Fibroblast of the aortic adventitia (primary cell): ENCODE measurements at places on chromosomes 5 and 9.

- no peak for DNase-seq
These were observed 49.7 kb downstream of the BASP1 start for GRCh38 chr5:17267106-17267505.

- DNase-seq = no peak
These were observed 1613.8 kb downstream of the MAT2B start for GRCh38 chr5:165119175-165119574.

GRCh38 chr5:95448789-95449188 lies 57.6 kb downstream of the FAM81B start:
- no peak for DNase-seq

DNA sequence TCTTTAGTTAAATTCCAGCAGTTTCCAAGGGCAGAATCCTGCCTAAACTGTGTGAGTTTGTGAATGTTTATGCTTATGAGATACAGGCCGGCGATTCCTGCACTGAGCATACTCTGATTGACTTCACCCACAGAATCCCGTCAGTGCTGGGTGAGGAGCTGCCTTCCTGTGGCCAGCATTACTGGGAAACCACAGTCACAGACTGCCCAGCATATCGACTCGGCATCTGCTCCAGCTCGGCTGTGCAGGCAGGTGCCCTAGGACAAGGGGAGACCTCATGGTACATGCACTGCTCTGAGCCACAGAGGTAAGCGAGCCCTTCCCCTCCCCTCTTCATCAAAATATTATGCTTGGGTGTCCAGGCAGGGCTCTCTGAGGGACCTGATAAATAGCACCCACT lies 103.7 kb downstream of the CMYA5 start:
- no peak for DNase-seq

GRCh38 chr5:133130387-133131118 lies 78.7 kb downstream of the HSPA4 start:
- peak; percentile 15 for DNase-seq

DNA sequence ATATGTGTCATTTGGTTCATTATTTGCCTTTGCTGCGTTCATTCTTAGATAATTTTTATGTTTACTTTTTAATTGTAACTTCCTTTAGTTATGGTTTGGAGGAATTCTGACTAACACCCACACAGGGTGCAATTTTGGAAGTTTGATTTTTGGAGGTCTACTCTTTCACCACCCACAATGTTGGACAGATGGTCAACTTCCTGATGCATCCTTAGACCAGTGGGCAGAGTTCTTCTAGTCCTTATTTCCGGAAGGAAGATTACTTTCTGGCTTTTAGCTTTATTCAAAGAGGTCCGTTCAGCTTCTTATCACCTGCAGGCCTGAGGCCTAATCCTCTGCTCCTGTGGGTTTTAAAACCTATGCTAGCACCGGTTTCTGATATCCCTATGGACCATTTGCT lies 126.7 kb downstream of the MTX3 start:
- DNase-seq = no peak

GRCh38 chr5:3077684-3078083 lies 326.2 kb upstream of the IRX2 start:
- DNase-seq = no peak

DNA sequence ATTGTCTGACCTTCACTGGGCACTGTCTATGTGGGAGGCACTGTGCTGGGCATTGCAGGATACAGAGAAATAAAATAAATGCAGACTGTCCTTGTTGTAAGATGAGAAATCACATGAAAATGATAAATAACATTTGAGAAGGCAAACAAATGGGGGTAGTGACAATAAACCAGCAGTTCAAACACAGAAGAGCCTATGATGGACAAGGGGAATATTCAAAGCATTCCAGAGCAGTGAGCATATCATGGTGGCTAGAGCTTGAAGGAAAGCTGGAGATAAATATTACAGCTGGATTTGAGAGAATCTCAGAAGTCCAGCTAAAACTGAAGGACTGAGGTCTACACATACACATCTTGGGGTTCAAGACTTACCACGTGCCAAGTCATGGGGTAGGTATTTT lies 209.9 kb downstream of the ASTN2 start:
- DNase-seq = no peak

- no peak for DNase-seq
These were observed 367.1 kb upstream of the MPDZ start for GRCh38 chr9:13646500-13647021.

GRCh38 chr9:101443364-101443771 lies 7.8 kb upstream of the ALDOB start:
- no peak for DNase-seq

DNA sequence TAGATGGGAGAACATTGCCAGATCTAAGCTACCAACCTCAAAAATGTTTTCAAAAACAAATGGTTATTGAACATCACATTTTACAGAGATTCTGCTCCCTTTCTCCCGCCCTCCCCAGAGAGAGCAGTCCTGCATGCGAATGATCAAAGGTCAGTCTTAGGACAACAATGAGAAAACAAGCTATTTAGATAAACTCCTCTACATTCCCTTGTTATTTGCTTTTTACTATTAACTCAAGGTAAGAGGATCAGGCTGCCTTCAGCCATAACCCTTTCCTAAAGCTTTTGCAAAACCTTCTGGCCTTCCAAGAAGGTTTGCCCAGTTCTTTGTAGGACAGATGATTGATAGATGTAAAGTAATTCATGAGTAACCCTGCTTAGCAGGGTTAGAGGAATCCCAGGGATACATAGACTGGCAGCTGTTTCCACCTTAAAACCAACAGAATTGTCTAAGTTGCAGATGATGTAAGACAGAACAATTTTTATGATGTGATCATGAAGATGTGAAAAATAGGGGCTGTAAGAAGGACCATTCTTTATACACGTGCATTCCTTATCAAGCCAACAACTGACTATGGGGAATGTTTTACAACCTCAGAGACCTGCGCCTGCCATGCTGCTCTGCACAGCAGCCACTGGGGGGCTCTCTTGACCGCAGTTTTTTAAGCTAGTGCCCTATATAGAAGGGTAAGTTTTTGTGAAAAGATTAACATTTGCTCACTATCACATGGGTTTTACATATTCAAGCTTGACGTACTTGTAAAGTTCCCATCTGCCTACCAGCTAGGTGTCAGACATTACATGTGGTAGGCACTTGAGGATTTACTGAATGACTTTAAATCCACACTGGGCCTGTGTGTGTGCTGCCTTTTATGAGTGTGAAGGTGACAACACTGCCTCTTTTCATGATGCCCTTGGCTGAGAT lies 2.3 kb upstream of the ZNF782 start:
- DNase-seq = peak; percentile 76

GRCh38 chr5:126198531-126198930 lies 224.7 kb upstream of the GRAMD2B start:
- no peak for DNase-seq

GRCh38 chr5:173530547-173530946 lies 85.9 kb downstream of the BOD1 start:
- no peak for DNase-seq

DNA sequence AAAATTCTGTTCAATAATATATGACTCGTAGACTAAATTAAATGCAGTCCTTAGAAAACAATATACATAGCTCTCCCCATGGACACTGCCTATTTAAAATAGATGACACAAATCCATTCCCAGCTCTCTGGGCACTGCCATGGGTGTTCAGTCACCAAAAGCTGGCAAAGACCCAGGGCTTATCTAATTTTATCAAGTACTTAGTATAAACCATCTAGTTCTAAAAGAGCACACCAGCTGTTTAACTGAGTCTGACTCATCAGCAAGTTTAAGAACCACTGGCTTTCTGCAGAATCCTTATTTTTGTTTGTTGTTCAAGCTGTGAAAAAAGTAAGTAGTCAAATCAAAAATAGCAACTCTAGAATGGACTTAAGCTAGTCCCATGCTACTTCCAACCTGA lies 107.6 kb downstream of the PLPP1 start:
- DNase-seq = peak; percentile 87

DNA sequence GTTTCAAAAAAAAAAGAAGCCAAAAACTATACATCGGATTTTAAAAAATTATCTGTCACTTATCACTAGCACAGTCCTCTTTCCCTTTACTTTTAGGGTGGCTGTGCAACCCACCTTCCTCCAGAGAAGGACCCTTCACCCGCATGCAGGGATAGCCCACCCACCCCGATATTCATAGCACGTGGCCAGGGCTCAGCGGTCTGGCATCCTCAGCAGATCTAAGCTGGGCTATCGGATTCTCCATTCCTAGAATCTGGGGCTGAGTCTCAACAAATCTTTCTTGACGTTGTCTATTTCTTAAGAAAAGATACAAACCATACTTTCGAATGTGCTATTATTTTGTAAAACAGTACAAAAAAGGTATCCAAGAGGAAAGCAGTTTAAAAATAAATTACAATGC lies 70.9 kb downstream of the MYO10 start:
- DNase-seq = no peak

GRCh38 chr9:134445000-134445399 lies 118.7 kb downstream of the RXRA start:
- no peak for DNase-seq

GRCh38 chr5:93603793-93604643 lies 21.0 kb downstream of the NR2F1 start:
- no peak for DNase-seq

DNA sequence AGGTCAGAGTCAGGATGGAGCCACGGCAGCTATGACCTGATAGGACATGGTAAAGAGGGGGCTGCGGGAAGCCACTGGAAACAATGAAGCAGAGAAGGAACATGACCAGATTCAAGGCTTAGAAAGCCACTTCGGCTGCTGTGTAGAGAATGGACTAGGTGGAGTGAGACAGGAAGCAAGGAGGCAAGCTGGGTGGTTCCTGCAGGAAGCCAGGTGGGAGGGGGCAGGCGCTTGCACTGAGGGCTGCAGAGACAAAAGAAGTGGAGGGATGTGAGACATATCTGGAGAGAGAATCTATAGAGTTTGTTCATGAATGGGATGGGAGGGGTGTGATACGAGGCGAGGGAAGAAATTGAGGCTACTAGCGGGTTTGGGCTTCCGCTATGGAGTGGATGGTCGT lies 19.0 kb upstream of the N4BP3 start:
- DNase-seq = no peak

- DNase-seq = no peak
These were observed 188.7 kb downstream of the ROR2 start for GRCh38 chr9:91761362-91761761.

- DNase-seq = no peak
These were observed 42.3 kb upstream of the VDAC1 start for GRCh38 chr5:134046801-134047686.

DNA sequence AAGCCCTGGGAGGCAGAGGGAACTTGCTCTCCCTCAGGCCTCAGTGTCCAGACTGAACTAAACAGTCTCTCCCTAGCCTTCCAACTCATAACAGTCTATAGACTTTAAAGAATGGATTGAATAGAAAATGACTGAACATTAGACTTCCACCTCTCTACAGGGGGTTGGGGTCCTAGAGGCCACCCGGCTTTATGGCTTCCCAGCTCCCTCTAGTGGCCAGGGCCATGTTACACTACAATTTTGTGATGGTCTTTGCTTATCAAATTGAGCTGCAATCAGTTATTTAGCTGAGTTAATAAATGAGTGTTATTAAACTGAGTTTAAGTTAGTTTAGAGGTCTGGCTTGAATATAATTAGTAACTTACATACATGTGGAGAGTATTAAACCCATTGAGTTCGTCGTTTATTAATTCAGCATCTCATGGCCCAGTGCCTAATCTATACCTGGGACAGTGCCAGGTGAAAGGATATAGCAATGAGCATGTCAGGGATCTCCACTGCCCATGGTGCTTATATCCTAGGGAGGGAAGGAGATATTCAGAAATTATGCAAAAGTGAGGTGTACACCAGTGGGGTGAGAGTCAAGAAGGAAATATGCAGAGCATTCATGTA lies 105.2 kb downstream of the SH3TC2 start:
- DNase-seq = peak; percentile 41

DNA sequence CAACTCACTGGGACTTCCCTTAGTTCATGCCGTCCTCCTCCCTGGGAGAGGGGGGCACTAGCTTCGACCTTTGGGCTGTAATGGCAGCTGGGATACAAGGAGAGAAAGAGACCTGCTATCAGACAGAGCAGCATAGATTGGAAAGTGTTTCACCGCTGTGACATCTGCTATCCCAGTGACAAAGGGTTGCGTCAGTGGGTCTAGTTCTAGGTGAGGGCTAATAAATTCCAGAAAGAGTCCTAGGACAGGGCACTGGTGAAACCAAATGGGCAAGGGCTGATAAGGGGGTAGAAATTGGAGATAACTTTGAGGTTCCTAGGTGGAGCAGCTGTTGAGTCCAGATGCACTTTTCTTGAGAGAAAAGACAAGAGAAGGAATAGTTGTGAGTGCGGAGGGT lies 62.5 kb downstream of the RASGRF2 start:
- no peak for DNase-seq

- no peak for DNase-seq
These were observed 312.8 kb downstream of the NDUFS4 start for GRCh38 chr5:53873235-53873634.

DNA sequence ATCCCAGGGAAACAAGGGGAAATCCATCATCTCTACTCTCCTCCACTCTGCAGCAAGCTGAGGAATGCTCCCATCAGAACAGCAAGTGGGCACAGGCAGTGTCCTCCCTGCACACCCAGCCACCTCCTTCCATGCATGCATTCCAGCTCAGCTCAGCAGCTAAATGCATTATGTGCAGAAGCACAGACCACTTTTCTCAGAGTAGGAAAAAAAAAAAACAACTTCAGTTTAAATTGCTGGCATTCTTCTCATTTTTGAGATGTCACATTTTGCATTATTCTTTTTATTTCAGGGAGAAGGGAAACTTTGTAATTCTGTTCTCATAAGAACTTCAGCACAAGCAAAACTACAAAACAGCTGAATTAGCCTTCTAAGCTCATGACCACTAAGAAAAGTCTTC lies 312.2 kb downstream of the SEMA5A start:
- DNase-seq = peak; percentile 53

DNA sequence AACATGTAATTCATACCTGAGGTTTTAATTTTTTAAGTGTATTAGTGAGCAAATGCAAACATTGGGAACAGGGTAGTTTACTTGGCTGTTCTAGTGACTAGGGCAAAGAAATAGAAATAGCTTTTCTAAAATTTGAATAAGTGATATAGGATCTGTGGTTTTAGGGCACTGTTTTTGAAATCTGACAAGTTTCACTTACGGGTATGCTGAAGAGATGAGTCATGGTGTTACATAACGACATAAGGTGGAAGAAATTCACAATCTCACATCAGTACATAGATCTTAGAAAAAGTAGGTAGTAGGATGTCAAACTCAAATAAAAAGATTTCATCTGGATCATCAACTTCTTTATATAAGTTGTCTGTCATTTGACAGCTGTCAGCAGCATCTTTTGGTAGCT lies 772.3 kb downstream of the MAT2B start:
- peak; percentile 51 for DNase-seq

GRCh38 chr5:87399720-87400119 lies 13.0 kb downstream of the CCNH start:
- DNase-seq = no peak

GRCh38 chr9:92747459-92748232 lies 17.0 kb downstream of the BICD2 start:
- no peak for DNase-seq

DNA sequence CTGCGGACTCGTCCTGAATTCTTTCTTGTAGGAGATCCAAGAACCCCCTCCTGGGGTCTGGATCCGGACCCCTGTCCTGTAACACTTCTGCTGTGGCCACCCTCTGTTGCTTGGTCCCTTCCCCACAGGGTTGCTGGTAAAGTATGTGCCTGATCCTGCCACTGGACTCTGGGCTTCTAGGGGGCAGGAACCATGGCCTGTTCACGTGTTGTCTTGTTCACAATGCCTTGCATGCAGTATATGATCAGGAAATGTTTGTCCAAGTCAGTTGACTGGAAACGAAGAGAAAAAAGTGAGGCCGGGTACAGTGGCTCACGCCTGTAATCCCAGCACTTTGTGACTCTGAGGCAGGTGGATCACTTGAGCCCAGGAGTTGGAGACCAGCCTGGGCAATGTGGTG lies 139.3 kb upstream of the ALDH1B1 start:
- DNase-seq = no peak

- no peak for DNase-seq
These were observed 31.8 kb downstream of the PTGES start for GRCh38 chr9:129720865-129721545.
